Stimulated activated CD4-positive, alpha-beta T cell treated with anti-CD3 and anti-CD28 coated beads, TNF-alpha, amount 100 ng/mL, for 1 hour (primary cell): ENCODE measurements at places on chromosomes 16 and 17.

DNA sequence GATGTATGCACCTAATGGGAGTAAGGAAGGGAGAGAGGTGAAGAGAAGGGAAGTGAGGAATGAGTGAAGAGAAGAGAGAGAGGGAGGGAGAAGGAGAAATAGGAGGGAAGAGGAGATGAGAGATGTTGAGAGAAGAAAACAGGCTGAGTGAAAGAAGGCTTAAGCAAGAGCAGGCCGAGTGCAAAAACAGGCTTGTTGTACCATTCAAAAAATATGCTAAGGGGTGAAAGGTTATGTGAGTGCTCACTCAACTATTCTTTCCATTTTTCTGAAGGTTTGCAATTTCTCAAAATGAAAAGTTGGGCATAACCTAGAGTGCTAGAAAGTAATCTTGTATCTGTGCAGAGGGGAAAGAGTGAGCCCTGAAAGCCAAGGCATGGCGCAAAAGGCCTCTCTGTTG is 22.9 kb downstream of the RPGRIP1L start:
- DNase-seq = no peak

DNA sequence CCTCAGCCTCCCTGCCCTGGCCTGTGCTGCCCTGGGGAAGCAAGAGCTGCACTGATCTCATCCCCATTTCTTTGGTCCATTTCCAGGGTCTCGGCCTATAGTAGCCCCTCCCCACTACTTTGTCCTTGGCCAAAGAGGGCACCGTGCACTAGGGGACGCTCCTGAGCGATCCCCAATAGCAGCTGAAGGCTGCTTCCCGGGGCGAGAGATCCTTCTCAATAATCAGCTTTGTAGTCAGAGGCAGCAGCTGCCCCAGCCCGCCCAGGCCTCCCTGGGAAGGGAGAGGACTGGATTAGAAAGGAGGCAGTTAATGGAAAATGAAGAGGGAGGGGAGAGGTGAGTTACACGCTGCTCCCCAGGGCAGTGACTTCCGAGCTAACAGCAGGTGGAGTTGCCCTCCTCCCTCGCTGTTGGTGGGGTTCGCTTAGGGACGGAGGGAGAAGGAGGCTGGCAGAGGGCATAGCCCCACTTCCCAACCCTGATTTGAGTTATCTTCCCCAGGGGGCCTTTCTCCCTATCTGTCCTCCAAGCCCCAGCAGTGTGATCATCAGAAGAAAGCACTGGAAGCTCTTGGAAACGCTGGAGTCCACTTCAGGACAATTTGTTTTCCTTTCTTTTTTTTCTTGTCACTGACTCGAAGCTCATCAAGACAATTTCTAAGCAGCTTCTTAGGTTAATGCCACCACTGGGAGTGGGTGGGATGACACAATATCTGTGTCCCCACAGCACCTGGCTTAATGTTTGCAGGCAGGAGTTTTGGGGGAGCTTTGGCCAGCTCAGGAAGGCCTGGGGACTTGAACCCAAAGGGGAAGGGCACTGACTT is 2.6 kb downstream of the MXRA7 start:
- no peak for DNase-seq

GRCh38 chr17:17088541-17089525 is 46.6 kb downstream of the MPRIP start:
- DNase-seq = no peak

GRCh38 chr16:26963109-26963508 is 103.6 kb upstream of the C16orf82 start:
- no peak for DNase-seq
